ENCODE measurements at places on chromosomes 3 and 15. TPM values are rescaled to one million over a fixed set of nuclear protein-coding genes. Genes with fewer than 3 reads are reported as not detected.

Gene AADACL2
- not detected for total RNA-seq

Gene CLN6
- 13.4 TPM for total RNA-seq

Gene PLCL2
- 10.7 TPM for total RNA-seq

Gene CCDC13
- total RNA-seq: 0.13 TPM

Gene GRM2
- total RNA-seq: under 0.01 TPM

Gene KIF23
- total RNA-seq: 20.4 TPM

Gene CORO2B
- total RNA-seq: 2.9 TPM
